Activated CD4-positive, alpha-beta T cell treated with anti-CD3 and anti-CD28 coated beads, Interleukin-2, amount 10 ng/mL, durations not matched to agents 7 days and 5 days (primary cell): ENCODE measurements at places on chromosomes 3 and 15. TPM values are rescaled to one million over a fixed set of nuclear protein-coding genes. Genes with fewer than 3 reads are reported as not detected.
A peak's percentile ranks its signal among the peaks of the same experiment; 100 is the strongest.

- no peak overlapping the region for H3K4me3 ChIP-seq
- peaks cover 6% of the 10 kb centered on the region for H3K27me3 ChIP-seq
- DNase-seq, result no peak
- H3K27ac ChIP-seq, result no peak overlapping the region
These were observed 87.7 kb upstream of the MNS1 start for GRCh38 chr15:56552659-56553058.

GRCh38 chr15:25416693-25417092, 22.1 kb downstream of the UBE3A start:
- DNase-seq, result no peak
- no peaks in the 10 kb centered on the region for H3K27me3 ChIP-seq
- H3K27ac ChIP-seq, result no peak overlapping the region
- peaks cover 4% of the 10 kb centered on the region for H3K4me1 ChIP-seq

- peaks cover 8% of the 10 kb centered on the region for H3K4me1 ChIP-seq
- peaks cover 7% of the 10 kb centered on the region for H3K27me3 ChIP-seq
- DNase-seq, result no peak
These were observed 16.4 kb downstream of the CHST13 start for GRCh38 chr3:126540342-126540849.

TLE3 gene
- 82.3 TPM for total RNA-seq

COL6A5 gene
- not detected for total RNA-seq

GABRG3 gene
- not detected for total RNA-seq

- H3K36me3 ChIP-seq, result peaks cover 12% of the 10 kb centered on the region
- peaks cover 24% of the 10 kb centered on the region for H3K4me1 ChIP-seq
- H3K27ac ChIP-seq, result peak overlapping the region; percentile 80
- DNase-seq, result peak; percentile 27
- no peaks in the 10 kb centered on the region for H3K27me3 ChIP-seq
These were observed 24.1 kb downstream of the PDIA5 start for GRCh38 chr3:123090728-123091531.

DNA sequence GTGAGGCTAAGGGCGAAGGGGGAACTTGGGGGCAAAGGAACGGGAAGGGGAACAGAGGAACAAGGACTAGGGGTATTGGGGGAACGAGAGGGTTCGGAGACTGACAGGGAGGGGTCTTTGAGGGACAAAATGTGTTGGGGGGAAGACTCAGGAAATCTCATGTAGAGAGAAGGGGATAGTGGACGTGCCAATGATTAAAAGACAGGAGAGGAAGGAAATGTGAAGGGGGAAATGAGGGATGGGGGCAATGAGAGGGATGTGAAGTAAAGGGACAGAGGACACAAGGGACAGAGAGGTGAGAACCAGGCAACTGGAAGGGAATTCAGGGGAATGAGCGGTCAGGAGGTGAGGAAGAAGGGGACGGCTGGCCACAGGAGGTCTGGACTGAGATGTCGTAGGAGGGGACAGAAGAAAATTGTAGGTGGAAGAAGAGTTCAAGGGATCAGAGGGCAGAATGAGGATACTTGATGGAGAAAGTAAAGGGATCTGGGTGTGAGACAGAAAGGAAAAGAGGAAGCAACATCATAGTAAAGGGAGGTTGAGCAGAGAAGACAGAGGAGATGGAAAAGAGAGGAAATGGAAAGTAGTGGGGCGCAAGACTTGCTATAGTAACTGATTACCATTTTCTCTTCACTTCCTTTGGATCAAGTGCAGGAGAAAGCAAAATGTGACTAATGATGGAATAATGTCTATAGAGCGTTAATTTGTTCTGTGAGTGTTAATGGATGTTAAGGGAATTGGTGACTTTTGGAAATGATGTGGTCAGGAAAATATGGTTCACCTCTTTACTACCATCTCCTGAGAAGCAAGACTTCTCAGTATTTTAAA, 749 bp downstream of the RAB8B start:
- H3K27me3 ChIP-seq, result peaks cover 4% of the 10 kb centered on the region
- DNase-seq, result no peak
- peaks cover 53% of the 10 kb centered on the region for H3K4me1 ChIP-seq
- peak overlapping the region; percentile 96 for H3K4me3 ChIP-seq
- H3K36me3 ChIP-seq, result peaks cover 29% of the 10 kb centered on the region

GRCh38 chr15:66408254-66408653, 21.5 kb downstream of the MAP2K1 start:
- H3K36me3 ChIP-seq, result peaks cover 49% of the 10 kb centered on the region
- H3K4me1 ChIP-seq, result peaks cover 89% of the 10 kb centered on the region
- H3K27me3 ChIP-seq, result no peaks in the 10 kb centered on the region
- H3K27ac ChIP-seq, result no peak overlapping the region

DNA sequence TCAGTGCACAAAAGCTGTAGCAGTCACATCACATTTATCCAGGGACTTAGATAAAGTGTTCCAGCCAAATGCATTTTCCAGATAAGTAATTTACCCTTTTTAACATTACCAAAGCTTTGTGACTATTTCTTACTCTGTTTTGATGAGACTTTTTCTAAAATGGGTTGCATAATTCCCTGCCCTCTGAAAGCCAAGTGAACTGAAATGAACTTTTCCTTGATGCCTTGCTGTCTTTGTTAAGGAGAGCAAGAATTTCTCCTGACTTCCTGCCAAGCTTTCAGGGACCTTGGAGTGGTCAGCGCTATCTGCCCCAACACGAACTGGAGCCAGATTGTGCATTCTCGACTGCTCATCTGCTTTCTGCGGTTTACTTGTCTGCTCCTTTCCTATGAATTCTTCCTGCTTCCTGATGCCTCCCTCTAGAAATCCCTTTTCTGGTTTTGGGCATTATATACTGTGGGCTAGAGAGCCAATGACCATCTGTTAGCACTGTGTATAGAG, 34.8 kb downstream of the EIF4E3 start:
- no peak overlapping the region for H3K4me3 ChIP-seq
- no peaks in the 10 kb centered on the region for H3K27me3 ChIP-seq
- no peak for DNase-seq
- no peak overlapping the region for H3K27ac ChIP-seq

- no peak overlapping the region for H3K27ac ChIP-seq
- H3K36me3 ChIP-seq, result no peaks in the 10 kb centered on the region
- H3K27me3 ChIP-seq, result peaks cover 5% of the 10 kb centered on the region
- no peak overlapping the region for H3K4me3 ChIP-seq
These were observed 3.6 kb downstream of the ZNF385D start for GRCh38 chr3:21747376-21747775.

DNAH12 gene
- 0.06 TPM for total RNA-seq

DNA sequence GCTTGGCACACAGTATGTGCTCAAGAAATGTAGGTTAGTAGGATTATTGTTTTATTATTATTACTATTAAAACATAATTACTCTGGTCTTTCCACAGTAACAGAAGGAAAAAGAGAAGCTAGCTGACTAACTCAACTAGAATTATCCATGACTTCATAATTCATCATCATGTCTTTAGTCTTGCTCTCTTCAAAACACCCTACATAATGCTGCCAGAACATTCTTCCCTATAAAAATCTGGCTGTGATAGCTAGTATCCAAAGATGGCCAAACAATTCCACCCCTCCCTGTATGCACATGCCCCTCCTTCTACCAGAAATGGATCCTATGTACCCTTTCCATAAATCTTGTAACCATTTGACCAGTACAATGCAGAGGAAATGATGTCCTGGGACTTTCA, 48.8 kb upstream of the SRGAP3 start:
- H3K27me3 ChIP-seq, result peaks cover 17% of the 10 kb centered on the region
- no peak overlapping the region for H3K27ac ChIP-seq
- peaks cover 13% of the 10 kb centered on the region for H3K4me1 ChIP-seq
- no peak for DNase-seq
- no peak overlapping the region for H3K4me3 ChIP-seq

- no peak for DNase-seq
- peaks cover 2% of the 10 kb centered on the region for H3K4me1 ChIP-seq
- H3K4me3 ChIP-seq, result no peak overlapping the region
- no peaks in the 10 kb centered on the region for H3K27me3 ChIP-seq
- H3K36me3 ChIP-seq, result peaks cover 68% of the 10 kb centered on the region
- H3K27ac ChIP-seq, result no peak overlapping the region
These were observed 13.5 kb downstream of the GTF2E1 start for GRCh38 chr3:120756061-120756460.

DNA sequence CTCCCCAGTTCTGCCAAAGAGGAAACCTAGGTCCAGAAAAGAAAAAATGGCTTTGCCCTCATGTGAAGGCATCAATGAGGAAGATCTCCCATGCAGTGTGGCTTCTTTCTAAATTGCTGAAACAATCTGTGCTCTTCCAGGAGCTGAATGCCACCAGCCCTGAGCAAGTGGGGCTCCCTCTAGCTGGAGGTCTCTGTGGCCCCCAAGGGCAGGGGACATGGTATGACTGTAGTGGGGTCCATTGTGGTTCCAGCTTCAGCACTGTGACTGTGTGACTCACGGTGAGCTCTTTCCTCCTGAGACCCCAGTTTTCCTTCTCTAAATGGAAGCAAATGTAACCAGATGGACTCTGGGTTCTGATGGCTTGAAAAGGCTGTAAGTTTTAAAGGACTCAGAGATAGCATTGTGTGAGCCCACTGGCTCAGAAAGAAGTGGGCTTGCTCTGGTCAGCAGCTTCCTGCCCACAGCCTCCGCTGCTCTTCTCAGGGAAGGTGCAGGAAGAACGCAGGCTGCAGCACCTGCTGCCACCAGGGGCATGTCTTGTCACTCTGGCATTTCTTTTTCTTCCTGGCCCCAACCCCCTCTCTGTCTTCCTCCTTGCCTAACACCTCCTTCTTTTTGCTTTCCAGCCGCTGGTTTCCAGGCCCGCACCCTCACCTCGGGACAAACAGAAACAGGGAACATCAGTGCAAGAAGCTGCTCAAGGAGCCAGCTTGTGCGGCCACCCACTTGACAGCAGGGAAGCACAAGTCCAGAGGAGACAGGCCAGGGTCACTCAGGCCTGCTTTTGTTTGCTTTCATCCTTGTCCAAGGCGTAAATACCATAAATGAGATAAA, 5.8 kb upstream of the CXCR6 start:
- no peaks in the 10 kb centered on the region for H3K27me3 ChIP-seq
- no peak overlapping the region for H3K4me3 ChIP-seq
- H3K27ac ChIP-seq, result no peak overlapping the region
- no peak for DNase-seq

DNA sequence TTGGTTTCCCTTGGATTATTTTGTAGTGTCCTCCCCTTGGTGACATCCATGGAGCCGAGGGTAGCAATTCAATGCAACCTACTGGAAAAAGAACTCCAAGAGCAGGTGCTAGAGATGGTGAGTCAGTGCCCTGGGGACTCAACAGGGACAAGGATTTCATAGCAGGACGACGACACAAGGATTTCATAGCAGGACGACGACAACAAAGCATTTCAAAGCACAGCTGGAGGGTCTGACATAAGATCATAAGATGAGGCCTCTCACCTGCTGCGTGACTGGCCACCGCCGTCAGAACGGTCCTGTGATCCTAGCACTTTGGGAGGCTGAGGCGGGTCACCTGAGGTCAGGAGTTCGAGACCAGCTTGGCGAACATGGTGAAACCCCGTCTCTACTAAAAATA, 22.5 kb downstream of the NRROS start:
- H3K27me3 ChIP-seq, result no peaks in the 10 kb centered on the region
- peaks cover 3% of the 10 kb centered on the region for H3K4me1 ChIP-seq
- no peak overlapping the region for H3K4me3 ChIP-seq
- no peak for DNase-seq

- DNase-seq, result no peak
- no peak overlapping the region for H3K27ac ChIP-seq
- H3K4me3 ChIP-seq, result no peak overlapping the region
- no peaks in the 10 kb centered on the region for H3K27me3 ChIP-seq
These were observed 4.7 kb downstream of the PATL2 start for GRCh38 chr15:44706401-44706800.
